ENCODE measurements at places on chromosomes 12 and 14.

DNA sequence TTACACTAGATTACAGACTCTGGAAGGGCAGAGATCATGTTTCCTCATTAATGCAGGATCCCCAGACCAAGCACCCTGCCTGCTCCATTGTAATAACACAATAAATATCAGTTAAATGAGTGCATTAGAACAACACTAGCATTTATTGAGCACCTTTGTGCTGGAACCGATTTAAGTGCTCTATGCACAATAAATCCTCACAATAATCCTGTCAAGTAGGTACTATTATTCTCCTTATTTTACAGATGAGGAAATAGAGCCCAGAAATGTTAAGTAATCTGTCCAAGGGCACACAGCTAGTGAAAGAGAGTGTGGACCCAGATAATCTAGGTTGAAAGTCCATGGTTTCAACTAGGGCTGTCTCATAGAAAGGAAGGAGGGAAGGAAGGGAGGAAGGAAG lies 69.8 kb downstream of the MAP1LC3B2 start:
- no peak for DNase-seq

GRCh38 chr12:67741270-67741669 lies 92.7 kb downstream of the DYRK2 start:
- no peak for DNase-seq

DNA sequence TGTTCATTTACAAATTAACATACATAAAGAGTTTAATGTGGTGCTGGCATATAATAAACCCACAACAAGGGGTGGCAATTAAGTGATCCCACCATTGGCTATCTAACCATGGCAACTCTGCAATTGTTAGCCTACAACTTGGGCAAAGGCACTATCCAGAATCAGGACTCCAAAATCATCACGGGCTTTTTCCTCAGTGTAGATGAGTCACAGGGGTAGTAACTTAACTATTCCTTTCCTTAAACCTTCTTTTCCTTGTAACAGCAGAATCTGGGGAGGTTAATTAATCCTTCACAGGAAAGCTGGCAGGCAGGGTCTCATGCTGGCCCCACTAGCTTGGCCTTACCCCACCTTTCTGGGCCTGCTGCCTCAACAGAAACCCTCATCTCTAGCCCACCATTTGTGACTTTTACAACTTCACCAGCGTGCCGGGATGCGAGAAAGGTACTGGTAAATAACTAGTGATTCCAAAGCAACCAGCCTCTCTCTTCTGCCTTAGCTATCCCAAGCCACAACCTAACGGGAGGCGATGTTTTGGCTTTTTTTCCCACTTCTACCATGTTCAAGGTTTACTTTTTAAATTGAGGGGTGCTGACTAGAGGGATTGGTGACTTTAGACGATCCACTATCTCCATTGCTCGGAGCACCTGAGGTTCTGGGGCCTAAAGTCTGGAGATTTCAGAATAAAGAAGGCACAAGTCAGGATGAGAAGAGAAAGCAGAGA lies 744 bp downstream of the ATP5MC2 start:
- DNase-seq: no peak

DNA sequence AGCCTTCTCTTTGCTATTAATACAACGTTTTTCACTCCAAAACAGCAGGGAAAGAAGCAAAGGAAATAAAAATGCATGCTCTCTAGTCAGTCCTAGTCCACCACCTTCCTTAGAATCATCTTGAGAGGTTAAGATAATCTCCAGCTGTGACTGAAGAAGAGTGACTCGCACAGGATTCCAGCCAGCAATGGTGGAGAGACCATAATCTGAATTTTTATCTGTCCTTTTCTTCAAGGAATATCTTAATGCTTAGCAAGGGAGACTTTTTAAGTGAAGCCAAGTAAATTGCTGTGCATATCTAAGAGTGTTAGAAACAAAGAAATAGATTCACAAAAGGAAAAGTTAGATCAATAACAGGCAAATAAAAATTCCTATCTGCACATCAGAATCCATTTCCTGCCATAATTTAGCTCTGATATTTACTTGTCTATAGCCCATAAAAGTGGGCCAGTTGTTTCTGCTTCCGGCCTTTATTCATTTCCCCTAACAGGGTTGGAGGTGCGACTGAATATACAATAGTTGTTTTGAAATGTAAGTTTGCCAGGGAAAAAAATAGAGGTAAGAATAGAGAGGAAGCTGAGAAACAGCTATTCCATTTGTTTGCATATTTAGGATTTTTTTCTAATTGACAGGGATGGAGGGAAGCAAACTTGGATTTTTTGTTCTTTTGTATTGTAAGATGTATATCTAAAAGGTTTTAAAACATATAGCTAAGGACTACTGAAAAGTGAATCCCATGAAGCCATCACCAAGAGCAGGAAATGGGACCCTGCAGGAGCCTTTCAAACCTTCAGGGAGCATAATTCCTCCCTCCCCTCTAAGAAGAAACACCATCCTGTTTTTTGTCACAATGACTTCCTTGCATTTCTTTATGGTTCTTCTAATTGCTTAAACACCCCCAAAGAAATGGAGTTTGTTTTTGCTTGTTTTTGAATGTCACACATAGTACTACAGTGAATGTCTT lies 154.0 kb downstream of the ITPR2 start:
- no peak for DNase-seq

DNA sequence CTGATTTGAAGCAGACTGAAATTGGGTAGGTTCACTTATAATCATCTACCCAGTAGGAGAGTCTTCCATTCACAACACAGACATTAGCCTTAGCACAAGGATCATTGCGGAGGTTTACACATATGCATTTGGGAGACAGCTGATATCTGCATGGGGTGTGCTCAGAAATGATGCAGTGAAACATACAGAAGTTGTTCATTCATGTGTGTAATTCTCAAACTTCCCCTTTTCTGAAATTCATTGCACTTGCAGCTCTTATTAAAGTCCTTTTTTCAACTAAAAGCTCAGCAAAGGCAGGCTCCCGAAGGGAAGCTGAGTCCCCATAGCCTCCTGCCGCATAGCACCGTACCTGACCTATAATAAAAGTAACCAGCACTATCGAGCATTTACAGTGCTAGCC lies 218.3 kb upstream of the CRY1 start:
- no peak for DNase-seq

Data from activated CD8-positive, alpha-beta memory T cell treated with anti-CD3 and anti-CD28 coated beads for 1 hour (primary cell).